ENCODE measurements at places on chromosomes 7 and 10.

- DNase-seq, result no peak
These were observed 56.9 kb downstream of the NEUROG3 start for GRCh38 chr10:69516316-69516715.

- DNase-seq, result no peak
These were observed 980 bp downstream of the TMEM26 start for GRCh38 chr10:61452151-61452651.

- DNase-seq, result no peak
These were observed 69.7 kb upstream of the APBB1IP start for GRCh38 chr10:26368463-26368862.

DNA sequence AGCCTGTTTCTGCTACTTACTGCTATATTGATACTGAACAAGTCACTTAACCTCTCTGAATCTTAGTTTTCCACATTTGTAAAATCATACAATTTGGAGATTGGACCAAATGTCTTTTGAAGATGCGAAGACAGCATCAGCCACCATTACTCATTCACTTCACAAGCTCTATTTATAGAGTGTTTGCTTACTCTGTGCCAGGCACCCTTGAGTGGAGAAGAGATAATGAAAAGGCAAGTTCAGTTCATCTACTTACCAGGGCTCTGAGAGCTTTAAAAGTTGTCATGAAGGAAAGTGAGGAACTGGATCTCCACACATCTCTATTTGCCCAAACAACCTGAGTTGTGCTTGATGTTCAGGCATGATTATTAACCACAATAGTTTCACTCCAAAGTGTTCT lies 277.5 kb downstream of the CSTF2T start:
- no peak for DNase-seq

DNA sequence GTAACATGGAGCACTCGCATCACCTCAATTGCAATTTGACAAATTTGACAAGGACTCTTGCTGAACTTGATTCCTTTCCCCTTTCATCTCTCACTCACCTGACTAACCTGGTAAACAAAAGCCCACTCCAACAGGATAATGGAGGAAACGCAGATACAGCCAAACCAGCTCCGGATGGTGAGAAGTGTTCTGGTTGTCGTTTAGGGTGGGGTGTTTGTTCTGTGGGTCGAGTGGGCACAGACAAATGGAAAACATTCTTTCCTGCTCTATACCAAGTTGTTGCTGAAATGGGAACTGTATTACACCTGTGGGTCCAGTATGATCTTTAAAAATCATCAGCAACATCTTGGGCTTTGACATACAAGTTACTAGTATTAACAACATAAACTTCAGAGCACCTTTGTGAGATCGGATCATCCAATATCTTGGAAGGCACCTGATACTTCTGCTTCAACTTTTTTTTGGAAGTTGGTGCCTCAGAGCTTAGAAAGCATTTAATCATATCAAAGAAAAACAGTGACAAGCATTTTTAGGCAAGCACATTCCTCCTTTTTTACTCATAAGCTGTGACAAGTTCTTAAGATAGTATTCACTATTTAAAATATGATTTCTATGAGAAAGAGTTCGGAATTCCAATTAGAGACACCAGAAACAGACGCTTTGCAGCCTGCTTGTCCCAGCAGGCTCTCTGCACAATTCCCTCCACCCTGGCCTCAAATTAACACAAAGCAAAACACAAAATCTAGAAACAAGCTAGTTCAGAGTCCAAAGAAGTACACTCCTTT lies 58.1 kb downstream of the CCDC186 start:
- no peak for DNase-seq

DNA sequence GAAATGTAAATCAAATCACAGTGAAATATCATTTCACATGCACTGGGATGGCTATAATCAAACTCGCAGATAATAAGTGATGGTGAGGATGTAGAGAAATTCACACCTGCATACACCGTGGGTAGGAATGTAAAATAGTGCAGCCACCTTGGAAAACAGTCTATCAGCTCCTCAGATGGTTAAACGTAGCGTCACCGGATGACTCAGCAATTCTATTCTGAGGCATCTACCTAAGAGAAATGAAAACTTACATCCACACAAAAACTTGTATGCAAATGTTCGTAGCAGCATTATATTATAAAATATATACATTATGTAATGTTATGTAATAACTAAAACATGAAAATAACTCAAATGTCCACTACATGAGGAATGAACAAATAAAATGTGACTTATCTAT lies 38.9 kb downstream of the SH3PXD2A start:
- DNase-seq, result no peak

- no peak for DNase-seq
These were observed 1037.1 kb downstream of the GATA3 start for GRCh38 chr10:9091530-9092093.

DNA sequence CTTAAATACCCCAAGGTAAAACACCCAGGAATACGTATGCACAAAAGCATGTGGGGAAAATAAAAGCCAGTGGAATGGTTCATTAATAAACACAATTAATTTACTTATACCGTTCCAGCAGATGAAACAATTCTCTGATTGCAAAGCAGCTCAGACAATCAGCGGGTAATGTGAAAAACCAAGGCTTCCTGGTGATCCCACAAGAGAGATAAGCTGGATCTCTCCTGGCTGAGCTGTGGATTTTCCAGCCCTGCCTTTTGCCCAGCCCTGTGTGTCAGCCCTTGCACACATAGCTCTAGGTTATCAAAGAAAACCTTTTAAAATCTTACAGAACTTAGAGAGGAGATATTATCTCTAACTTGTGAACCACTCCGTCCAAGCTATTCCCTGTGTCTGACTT lies 1010.7 kb upstream of the AUTS2 start:
- DNase-seq, result no peak

- no peak for DNase-seq
These were observed 195.1 kb upstream of the AUTS2 start for GRCh38 chr7:69403169-69403568.

DNA sequence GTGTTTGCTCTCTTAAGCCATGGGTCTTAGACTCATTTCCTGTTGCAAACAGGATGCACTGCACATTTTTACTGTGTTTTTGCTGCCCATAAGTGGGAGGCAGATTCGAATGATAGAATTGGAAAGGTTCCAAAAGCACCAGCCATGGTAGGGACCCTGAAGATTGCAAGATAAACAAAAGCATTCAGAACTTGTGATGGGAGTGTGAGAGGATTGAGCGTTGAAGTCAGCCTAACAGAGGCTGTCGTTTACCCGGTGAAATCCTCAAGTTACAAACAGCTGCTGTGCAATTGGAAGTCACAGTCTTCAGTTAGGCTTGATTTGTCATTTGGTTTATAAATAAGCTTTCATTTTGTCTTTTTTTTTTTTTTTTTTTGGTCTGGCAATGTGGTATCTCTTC lies 192.7 kb upstream of the MKI67 start:
- no peak for DNase-seq

- no peak for DNase-seq
These were observed 13.0 kb upstream of the FRA10AC1 start for GRCh38 chr10:93715345-93715744.

- no peak for DNase-seq
These were observed 49.4 kb downstream of the SCRN1 start for GRCh38 chr7:29940199-29940598.

DNA sequence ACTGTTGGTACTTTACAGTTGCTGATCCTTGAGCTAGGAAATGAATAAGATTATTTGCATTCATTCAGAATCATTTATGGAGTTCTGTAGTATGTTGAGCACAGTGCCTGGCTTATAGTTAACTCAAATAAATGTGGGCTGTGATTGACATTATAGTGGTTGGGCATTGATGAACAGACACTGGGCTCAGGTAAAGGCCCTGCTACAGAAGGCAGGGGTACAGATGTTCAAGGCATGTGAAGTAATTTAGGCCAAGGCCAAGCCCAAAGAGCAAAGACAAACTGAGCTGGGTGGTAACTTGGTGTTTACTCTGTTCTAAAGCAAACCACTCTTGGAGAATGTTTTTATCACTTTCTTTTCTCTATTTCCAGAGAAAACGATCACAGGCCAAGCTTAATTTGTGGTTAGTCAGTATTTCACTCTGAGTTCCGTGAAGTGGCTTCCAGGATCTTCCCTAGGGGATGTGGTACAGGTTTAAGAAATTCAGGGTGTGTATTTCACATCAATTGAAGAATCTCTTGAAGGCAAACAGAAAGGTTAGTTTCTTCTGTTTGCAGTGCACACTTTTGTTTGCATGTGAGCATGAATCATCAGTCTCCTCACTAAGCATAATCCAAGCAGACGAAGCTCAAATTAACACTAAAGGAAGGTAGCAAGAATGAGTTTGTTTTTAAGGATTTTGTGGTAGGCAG lies 113.9 kb upstream of the PRR15 start:
- DNase-seq, result no peak

GRCh38 chr10:116311706-116312490 lies 12.3 kb upstream of the CCDC172 start:
- DNase-seq, result no peak

- peak; percentile 67 for DNase-seq
These were observed 1.8 kb upstream of the PFKFB3 start for GRCh38 chr10:6200734-6201515.

- DNase-seq, result no peak
These were observed 878 bp downstream of the GLRX3 start for GRCh38 chr10:130137090-130137448.

DNA sequence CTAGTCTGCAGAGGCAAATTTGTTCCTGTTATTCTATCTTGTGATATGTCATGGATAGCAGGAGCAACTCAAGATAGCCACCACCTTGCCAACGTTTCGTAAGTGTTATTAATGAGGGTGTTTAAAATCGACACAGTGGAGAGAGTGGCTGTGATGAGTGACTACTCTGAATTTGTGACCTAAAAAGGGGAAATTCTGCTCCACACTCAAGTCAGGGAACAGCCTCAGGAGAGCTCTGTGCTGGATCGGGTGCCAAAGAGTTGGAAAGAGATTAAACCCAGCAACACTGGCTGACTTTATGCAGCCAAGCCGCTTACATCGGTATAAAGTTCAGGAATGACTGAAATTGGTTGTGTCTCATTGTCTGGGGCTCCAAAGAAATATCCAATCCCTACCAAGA lies 9.5 kb downstream of the TACC2 start:
- DNase-seq, result no peak

GRCh38 chr7:139955109-139955820 lies 107.5 kb downstream of the PARP12 start:
- no peak for DNase-seq

DNA sequence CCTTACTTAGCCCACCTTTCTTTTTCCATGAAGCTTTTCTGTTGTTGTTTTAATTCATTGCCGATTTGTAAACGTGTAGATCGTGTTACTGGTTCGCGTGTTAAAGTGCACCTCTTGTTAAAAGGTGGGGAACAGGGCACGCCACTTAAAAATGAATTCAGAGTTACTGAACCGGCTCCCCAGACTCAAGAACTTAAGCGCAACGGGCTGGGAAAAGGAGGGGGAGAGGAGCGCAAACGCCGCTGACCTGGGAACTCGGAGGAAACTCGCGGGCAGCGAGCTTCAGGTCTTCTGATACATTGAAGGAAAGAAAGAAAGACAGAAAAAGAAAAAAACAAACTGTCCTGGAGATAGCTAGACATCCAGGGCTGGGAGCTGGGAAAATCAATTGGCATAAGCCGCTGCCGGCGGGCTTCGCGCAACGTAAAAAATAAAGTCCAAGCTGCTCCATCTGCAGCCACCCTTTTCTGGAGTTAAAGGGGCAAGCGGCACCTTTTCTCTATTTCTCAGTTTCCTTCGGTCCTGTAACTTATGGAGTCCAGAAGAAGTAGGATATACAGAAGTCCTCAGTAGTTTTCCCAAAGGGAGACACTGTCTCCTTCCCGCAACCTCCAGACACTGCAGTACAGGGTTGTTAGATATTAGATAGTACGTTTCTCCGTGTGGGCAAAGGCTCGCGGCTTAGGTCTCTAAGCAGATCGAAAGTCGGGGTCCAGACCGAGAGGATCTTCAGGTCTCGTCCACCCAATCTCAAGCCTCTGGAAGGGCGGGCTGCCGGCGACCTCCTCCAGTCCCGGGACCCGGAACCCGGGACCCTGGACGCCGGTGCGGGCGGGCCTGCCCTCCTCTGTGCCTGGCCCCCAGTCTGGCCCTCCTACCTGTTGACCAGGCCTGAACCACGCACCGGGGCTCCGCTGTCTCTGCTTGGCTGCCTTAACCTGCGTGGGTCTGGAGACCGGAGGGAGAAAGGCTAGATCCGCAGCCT lies 1.8 kb upstream of the DLX6 start:
- DNase-seq, result no peak

DNA sequence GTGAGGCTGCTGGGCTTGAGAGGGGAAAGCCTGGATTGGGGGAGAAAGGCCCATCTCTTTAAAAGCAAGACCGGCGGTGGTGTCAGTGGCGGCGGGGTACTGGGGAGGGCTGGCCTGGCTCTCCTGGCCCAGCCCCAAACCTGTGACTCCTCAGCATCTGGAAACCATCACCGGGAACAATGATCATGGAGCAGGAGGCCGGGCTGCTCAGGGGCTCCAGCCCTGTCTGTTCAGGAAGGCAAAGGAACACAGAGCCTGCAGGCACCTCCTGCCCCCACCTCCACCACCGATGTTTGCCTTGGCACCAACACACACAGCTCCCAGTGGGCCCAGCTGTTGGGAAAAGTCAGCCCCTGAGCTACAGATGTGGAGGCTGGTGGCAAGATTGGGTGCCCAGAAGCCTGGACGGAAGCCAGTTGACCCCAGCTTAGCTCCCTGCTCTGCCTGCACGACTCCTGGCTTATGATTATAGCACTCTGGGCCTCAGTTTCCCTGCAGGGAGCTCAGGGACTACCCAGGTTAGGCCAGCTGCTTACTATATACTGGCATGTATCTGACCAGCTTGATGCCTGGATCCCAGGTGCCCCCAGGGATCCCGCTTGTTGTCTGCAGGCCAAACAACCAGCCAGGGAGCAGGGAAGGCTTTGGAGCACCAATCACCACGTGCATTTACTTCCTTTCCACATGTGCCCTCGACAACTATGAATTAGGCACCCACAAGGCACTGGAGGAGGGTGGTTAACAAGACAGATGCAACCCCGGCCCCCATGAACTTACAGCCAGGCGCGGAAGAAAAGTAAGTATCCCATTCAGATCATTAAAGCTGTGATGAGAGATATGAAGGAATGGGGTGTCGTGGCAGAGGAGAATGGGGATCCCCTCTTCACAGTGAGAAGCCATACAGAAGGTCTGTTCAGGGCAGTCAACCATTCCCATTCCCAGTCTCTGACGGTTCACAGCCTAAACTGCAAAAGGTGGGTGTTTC lies 37.3 kb downstream of the ZCCHC24 start:
- DNase-seq, result peak; percentile 42

- no peak for DNase-seq
These were observed 342.6 kb downstream of the IPMK start for GRCh38 chr10:57925045-57925444.

GRCh38 chr7:22666732-22667131 lies 60.3 kb upstream of the IL6 start:
- no peak for DNase-seq

- DNase-seq, result peak; percentile 80
These were observed 84.8 kb upstream of the COL13A1 start for GRCh38 chr10:69716711-69717560.

- DNase-seq, result no peak
These were observed 64.2 kb upstream of the GNAI1 start for GRCh38 chr7:80070391-80070790.

DNA sequence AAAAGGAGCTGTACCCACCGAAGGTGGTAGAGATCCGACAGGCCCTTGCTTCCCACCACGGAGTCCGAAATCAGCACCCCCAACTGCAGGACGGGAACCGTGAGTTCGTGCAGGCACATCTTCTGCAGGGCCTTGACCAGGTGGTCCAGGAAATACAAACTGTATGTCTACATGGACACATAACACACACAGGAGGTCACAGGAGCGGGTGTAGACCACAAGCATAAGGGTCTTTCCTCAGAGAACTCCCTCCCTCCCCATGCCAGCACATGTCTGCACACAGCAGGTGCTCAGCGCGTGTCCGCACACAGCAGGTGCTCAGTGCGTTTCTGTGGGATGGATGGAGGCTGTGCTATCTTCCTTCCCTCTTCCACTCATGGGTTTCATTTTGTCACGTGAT lies 69.7 kb downstream of the CFAP46 start:
- peak; percentile 15 for DNase-seq
